ENCODE measurements at places on chromosomes 2 and 18.

GRCh38 chr2:218952160-218952559 lies 7.3 kb upstream of the CDK5R2 start:
- DNase-seq = no peak

- DNase-seq = no peak
Observed at GRCh38 chr2:157787364-157787938, 88.7 kb downstream of the ACVR1 start.

- no peak for DNase-seq
Observed at GRCh38 chr2:124774781-124775180, 749.7 kb downstream of the CNTNAP5 start.

- DNase-seq = no peak
Observed at GRCh38 chr2:17643031-17643615, 102.6 kb downstream of the VSNL1 start.

DNA sequence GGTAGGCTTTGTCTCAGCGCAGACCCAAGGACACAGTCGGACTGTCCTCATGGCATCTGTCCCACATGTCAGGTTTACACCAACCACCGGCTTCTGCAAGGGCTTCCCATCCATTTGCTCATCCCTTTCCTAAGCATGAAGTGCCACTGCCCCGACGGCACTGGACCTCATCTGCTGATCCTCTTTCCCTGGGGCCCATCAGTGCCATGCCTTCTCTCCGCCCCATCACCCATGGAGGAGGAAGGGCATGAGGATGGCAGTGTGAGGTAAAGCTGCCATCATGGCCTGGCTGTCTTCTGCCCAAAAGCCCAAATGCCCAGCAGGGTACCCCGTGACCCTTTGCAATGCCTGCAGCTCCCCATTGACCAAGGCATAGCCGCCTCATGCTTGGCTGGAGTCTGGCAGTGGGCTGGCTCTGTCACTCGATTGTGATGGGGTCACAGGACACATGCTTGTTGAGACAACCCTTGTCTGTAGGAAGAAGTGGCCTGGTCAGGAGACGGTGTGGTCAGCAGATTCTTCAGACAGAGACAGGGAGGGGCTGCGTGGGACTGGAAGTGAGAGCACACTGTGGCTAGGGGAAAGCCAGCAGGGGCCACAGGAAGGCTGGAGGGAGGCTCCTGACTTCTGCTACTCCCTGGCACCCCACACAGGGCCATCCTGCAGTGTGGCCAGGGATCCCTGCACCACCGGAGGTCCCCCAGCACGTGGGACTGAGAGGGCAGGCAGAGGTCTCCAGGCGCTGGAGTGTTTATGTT lies 493.7 kb upstream of the HS6ST1 start:
- no peak for DNase-seq

- DNase-seq = no peak
Observed at GRCh38 chr18:50847192-50847591, 27.4 kb upstream of the MRO start.

GRCh38 chr2:3490191-3491170 lies 28.9 kb downstream of the ADI1 start:
- no peak for DNase-seq

GRCh38 chr2:62184512-62185230 lies 11.2 kb upstream of the B3GNT2 start:
- no peak for DNase-seq

DNA sequence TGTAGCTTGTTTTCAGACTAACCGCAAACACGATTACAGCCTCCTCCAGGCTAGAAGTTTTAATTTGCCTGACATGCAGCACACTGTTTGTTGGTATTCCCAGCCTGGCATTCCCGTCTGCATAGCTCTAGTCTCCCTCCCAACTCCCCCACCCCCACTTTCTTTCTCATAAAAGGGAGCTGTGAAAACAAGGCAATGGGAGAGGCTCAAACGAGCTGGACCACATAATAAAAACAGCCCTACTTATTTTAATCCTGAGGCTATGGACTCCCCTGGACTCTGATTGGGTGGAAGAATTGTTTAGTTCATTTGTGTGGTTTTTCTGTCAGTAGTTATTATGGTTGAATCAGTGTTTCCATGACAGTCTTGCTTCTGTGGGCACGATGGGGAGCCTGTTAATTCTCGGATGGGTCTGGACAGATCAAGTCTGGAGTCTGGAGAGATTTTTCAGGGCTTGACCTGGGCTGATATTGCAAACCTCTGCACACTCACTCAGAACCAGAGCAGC lies 1.2 kb downstream of the STON1 start:
- no peak for DNase-seq

- no peak for DNase-seq
Observed at GRCh38 chr2:108625186-108625827, 91.0 kb downstream of the LIMS1 start.

GRCh38 chr2:220000080-220000479 lies 372.6 kb downstream of the SLC4A3 start:
- no peak for DNase-seq

DNA sequence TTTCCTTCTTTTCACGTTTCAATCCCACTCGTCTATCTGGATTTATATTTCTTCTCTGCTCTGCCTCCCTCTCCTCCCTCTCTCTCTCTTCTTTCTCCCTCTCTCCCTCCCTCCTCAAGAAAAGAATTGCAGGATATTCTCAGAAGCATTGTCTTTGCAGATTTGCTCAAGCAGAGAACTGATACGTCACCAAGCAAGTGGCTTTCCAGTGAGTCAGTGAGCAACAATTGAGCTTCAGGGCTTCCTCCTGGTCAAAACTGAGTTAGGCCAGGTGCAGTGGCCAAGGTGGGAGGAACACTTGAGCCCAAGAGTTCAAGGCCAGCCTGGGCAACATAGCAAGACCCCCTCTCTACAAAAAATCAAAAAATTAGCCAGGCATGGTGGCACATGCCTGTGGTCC lies 151.1 kb downstream of the SMAD2 start:
- DNase-seq = no peak

DNA sequence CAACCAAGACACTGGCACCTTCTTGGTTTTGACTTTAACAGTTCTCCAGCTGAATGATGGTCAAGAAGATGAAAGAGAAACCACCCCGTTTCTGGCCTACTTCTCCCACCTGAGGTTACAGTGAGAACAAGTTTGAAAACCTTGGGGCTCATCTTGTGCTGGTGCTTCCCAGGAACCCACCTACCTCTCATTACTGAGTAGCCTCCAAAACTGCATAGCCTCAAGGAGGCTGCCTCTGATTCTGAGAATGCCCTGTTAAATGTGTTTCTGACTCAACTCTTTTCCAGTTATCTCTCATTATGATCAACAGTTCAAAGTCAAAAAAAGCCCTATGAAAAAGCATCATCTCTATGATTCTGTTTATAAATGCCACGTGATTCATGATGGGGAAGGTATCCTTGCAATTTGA lies 121.9 kb downstream of the CACNB4 start:
- no peak for DNase-seq

DNA sequence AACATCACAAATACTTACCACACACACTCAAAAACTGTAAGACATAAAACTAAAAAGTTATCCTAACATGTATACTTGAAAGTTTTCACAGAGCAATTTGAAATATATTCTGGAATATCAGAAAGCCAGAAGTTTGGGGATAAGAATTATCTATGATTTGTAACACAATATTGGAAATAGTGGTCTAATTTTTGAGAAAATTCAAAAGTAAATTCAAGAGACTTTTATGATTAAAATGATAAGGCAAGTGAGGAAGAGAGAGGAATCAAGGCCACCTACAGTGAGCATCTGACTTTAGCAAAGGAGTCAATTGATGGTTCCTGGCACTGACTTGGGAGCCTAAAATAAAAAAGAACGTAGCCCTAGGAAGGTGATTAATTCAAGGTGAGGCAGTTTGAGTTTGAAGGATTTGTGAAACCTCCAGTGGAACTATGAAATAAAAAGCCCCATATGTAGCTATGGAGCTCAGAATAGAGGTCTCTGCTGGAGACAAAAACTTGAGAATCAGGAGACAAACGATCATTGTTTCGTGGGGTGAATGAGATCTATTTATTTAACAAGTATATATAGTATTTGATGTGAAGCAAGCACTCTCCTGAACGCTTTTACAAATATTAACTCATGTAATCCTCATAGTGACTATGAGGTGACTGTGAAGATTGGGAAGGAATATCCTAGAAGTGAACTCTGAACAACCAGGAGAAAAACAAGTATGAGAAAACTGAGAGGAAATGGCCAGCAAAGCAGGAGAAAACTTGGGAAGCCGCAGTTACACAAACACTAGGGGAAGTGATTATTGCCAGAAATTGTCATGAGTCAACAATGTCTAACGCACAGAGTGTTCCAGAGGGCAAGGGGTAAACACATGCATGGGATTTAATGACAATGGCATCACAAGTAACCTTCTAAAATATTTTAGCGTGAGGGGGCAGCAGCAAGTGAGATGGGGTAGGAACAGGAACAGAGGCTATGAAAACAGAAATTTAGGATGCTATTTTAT lies 12.8 kb downstream of the TFPI start:
- no peak for DNase-seq

DNA sequence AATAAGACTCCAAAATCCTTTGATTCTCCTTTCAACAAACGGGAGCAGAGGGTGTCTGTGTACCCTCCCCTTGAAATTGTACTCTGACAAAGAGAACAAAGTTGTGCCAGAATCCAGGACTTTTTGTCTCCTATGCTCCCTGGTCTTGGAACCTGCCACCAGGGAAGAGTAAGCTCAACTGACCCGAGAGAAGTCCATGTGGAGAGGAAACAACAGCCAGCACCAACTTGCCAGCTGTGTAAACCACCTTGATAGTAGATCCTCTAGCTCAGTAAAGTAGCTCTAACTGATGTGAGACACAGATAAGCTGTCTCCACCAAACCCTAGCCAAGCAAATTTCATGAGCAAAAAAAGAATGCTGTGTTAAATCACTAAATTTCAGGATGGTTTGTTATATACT lies 46.9 kb downstream of the LNPK start:
- DNase-seq = no peak

Measured in thoracic aorta (tissue), 2 donors.